ENCODE measurements at places on chromosomes 6 and 20.

DNA sequence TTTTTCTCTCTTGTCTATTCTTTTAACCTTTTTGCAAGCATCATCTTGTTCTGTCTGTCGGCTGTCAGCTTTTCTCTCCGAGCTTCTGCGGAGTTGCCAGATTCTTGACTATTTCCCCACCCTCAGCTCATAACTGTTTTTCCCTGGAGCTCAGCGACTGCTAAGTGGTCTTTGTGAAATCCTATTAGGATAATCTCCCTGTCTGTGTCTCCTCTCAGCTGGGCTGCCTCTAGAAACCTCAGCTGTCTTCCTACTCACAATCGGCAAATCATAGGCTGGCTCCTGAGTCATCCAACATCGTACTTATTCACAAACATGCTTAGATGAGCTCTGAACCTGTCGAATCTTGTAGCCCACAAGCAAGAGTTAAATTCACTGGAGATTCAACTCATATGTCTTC is 332.3 kb downstream of the PTPRT start:
- DNase-seq = no peak

DNA sequence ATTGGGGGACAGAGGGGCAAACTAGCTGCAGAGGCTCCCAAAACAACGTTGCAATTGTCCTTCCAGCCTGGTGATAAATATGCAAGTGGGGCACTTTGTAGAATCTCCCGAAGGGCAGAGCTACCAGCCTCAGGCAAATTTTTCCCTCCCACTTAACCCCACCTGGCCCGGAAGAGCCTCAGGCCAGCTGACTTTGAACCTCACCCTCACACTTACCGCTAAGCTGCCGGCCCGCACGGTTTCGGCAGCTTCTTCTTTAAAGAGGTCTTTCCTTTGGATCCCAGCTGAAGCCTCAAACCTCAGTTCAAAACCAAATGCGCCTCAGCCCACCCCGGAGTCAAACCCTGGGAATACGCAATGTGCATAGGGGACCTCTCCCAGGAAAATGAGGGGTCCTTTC is 2.5 kb downstream of the OVOL2 start:
- DNase-seq = no peak

GRCh38 chr6:162211022-162211421 is 516.5 kb downstream of the PRKN start:
- no peak for DNase-seq

GRCh38 chr6:18468503-18468843 is 81.3 kb downstream of the RNF144B start:
- no peak for DNase-seq

GRCh38 chr20:19937651-19938420 is 79.3 kb upstream of the NAA20 start:
- no peak for DNase-seq

- no peak for DNase-seq
Observed at GRCh38 chr20:44461142-44461802, 14.4 kb upstream of the TTPAL start.

- DNase-seq = no peak
Observed at GRCh38 chr6:36727505-36728021, 29.9 kb downstream of the RAB44 start.

GRCh38 chr6:87150406-87150805 is 5.0 kb upstream of the ZNF292 start:
- DNase-seq = no peak

GRCh38 chr6:110140650-110141049 is 38.8 kb downstream of the WASF1 start:
- DNase-seq = no peak

DNA sequence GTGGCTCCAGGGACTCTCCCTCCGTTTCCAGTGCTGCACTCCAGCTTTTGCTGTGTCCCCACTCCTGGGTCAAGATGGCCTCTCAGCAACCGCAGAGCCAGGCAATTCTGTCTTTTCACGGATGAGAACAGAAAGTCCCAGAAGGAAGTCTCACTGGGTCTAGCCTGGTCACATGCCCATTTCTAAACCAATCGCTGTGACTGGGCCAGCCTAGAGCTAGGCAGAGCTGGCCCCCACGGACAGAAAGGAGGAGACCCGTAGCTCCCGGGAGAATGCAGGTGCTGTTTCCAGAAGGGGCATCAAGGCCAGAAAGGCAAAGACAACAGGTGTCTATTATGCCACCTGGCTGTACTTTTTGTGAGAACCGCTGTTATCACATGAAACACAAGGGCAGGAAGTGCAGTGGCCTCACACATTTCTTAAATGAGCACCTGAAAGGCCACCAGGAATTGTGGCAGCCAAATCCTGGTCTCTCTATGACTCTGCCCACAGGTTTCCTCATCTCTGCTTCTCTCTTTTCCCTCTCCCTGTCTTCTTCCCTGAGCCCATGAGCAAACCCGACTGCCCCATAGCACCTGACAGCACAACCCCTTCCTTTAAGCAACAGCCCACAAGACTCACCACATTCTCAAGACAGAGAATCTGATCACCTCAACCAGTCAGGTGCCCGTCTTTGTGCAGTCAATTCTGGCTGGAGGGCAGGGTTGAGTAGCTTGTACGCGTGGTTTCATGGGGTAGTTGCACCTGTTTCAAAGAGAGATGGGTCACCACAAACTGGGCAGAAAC is 37.1 kb upstream of the B4GALT5 start:
- no peak for DNase-seq

- DNase-seq = no peak
Observed at GRCh38 chr6:119653329-119653728, 303.8 kb upstream of the MAN1A1 start.

DNA sequence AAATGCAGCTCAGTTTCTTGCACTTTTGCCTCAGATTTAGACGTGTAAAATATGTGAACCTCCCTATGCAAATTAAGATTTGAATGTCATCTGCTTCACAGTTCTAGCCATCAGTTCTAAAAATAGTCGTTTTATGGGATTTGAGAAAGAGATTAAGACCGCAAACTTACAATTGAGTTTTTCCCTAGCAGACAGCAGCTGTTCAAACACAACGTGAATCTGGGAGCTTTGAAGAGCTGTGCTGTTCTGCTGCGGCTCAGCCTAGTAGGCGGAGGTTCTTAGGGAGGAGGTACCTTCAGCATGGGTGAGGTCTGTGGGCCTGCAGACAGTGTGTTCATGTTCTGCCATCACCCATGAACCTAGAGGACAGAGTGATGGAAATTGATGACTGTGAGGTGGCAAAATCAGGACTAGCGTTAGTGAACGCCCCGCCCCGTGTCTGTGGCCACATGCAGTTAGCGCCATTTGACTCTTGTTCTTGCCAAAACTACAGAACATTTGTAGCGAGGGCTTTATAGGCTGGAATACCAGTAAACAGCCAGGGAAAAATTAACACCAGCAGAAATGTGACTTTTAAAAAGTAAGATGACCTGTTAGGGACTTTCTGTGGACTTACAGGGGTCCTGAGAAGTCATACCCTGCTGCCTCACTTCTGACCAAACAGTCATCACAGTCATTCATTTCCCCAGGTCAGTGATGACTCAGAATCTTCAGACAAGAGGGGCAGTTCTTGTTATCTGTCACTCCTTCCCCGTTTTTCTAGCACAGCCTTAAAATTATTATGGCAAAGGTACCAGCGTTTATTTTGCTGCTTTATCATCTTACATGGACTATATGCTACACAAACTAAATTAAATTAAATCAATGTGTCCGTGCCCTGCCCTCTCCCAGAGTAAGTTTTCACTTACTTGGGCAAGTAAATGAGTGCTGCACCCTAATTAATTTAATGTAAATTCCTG is 84.3 kb upstream of the TMEM181 start:
- DNase-seq = no peak

GRCh38 chr6:26613689-26614683 is 17.2 kb downstream of the ABT1 start:
- no peak for DNase-seq

All from activated CD4-positive, CD25-positive, alpha-beta regulatory T cell treated with anti-CD3 and anti-CD28 coated beads, Interleukin-2, amount 50 U/mL, for 16 hours (primary cell).